Stimulated activated naive CD8-positive, alpha-beta T cell treated with anti-CD3 and anti-CD28 coated beads, Interleukin-15, Interleukin-2, amounts not matched to agents 100 U/mL and 50 U/mL, for 24 hours (primary cell): ENCODE measurements at places on chromosomes 1 and 21.

- no peak for DNase-seq
These were observed 15.7 kb upstream of the IGSF21 start for GRCh38 chr1:18091660-18092446.

DNA sequence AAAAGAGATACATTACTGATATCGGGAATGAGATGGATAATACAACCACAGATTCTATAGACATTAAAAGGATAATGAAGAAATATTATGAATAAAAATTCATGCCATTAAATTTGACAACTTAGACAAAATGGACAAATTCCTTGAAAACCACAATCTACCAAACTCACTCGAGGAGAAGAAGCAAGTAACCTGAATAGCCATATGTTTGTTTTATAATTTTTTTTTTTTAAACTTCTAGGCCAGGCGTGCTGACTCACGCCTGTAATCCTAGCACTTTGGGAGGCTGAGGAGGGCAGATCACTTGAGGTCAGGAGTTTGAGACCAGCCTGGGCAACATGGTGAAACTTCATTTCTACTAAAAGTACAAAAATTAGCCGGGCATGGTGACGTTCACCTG is 327.9 kb downstream of the VAV3 start:
- DNase-seq: no peak

DNA sequence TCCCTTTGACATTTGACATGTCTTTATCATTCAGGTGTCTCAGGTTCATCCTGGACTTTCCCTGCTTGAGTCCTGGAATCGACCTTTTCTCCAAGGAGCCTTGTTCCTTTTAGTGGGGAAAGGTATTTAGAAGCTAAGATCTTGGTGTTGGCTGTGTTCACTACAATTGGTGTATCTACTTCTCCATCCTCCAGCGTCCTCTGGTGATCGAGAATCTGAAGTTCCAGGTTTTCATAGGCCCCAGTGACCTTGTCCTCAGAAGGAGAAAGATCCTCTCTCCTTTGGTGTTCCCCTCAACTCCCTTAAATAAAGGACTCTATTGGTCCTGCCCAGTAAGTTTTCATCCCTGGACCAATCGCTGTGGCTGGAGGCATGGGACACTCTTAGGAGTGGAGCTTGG is 22.1 kb downstream of the MROH7 start:
- DNase-seq: no peak

DNA sequence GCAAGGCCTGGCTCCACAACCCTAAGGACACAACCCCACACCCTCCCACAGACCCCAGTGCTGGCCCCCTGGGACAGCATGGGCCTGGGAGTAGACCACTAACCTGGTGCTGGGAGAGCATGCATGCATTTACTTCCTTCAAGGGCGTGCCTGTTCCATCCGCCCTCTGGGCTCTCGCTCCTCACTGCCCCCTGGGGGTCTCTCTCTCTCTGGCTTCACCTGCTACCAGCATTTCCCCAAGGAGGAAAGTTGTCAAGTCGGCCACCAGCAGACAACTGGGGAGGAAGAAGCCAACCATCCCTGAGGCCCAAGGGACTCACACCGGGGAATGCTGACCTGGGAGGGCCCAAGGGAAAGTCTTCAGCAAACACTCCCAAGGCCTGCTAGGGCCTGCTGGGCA is 6.5 kb downstream of the LRP8 start:
- no peak for DNase-seq

GRCh38 chr1:234140388-234140787 is 232.9 kb upstream of the COA6 start:
- DNase-seq: no peak

DNA sequence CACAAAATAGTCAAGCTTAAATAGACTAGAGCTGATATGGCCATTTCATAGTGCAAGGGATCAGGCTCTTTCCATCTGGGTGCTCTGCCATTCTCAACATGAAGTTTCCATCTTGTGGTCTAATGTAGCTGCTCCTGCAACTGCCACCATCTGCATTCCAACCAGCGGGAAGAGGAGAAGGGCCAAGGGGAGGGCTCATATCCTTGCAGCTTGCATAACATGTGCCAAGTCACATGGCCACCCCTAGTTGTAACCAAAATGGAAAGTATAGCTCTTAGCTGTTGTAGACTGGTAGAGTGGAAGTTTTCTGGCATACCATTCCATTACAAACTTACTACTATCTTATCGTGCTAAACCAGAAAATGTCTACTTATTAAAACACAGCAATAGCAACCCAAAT is 38.9 kb upstream of the IVNS1ABP start:
- DNase-seq: no peak

- DNase-seq: no peak
These were observed 291.6 kb downstream of the PLPP3 start for GRCh38 chr1:56287721-56288120.

DNA sequence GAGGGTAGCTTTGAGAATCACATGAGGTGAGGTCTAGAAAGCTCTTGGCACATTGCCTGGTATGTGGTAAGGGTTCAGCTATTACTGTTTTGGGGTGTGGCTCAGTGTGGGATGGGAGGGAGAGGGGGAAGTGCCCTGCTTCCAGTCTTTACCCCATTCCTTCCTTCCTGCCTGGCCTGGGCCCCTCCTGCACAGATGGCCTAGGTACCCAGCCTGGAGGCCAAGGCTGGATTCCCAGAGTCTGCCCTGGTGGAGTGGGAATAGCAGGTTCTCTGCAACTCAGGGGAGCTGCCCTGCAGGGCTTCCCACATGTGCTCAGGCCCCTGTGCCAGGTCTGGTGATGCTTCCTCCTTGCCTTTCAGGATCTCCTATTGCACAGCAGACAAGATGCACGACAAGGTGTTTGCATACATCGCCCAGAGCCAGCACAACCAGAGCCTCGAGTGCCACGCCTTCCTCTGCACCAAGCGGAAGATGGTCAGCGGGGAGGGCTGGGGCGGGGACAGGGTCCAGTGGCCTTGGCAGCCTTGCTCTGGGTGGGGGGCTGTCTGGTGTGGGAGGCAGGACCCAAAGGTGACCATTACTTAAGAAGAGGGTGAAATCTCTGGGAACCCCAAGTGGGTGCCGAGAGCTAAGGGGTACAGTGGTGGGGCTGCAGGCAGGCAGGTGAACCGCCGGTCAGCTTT is 13.5 kb downstream of the LDLRAP1 start:
- no peak for DNase-seq

DNA sequence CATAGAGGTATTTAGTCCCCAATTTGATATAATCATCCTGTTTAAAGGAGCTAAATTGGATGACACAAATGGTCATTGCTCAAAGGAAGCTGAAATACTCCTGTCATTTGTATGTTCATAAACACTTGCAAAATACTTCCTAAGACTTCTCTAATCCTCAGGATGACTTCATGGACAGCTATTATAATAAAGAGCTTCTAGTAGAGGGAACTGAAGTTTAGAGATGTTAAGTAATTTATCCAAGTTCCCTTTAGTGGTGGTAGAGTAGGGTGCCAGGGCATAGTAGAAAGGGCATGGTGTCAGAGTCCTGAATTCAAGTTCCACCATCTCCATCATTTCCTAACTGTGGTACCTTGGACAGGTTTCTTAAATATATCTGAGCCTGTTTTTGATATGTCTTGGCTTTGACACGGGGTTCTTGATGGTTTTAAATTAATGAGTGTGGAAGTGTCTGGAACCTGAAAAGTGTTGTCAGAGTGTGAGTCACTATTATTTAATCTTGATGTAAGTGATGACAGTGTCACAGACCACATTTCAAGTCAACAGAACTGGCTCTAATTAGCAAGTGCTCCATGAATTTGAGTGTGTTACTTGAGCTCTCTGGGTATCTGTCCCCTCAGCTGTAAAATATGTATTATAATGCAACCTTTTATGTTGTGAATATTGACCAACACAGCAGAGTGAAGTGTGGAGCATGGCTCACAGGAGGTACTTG is 12.1 kb upstream of the GBP6 start:
- DNase-seq: no peak

DNA sequence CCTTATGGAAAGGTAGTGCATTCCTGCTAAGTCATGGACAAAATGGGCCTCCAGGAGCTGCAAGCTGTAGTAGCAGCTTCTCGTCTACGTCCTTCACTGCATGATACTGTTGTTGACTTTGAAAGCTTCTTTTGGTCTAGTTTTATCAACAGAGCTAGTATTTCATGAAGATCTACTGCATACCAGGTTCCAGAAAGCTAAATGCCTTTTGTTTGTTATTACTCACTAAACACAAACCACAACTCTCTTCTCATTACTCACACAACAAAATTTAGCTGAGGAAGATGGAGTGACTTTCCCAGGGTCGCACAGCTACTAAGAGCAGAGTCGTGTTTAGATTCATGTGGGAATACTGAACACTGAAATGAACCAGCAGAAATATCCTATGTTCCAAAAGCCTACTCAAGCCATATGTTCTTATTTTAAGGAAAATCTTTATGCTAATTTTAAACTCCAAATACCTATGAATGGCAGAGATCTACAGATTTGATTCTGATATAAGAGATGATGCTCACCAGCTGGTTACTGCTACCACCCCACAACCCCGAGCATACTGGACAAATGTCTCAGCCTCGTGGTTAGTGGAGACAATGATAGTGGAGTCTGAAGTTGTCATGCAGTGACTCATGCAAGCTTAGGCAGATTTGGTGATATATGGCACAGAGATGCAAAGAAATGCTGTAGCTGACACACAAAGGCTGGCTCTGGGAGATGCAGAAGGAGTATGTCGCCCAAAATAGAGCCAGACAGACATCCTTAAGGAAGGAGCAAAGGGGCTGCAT is 20.6 kb downstream of the PGBD2 start:
- no peak for DNase-seq

DNA sequence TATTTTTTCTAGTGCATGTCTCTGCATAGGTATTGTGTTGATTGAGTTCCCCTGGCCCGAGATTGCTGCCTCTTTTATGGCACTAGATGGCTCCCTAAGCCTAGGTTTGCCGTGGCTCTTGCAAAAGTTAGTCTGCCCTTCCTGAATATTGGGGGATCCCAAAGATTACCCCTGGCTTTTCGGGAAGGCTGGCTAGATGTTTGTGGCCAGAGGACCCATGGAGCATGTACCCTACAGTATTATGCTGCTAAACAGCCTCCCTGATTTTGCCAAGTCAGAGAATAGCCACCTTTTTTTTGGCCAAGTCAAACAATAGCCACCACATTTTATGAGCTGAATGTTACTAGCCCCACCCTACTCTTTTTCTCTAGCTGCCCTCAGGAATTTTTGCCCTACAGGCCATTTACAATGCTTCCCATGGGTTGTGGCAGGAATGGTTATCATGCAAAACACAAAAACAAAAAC is 343.2 kb downstream of the OLFM3 start:
- no peak for DNase-seq
